ENCODE measurements at places on chromosomes 7 and 10.

GRCh38 chr7:2525658-2526630 lies 6.4 kb downstream of the LFNG start:
- no peak for DNase-seq

DNA sequence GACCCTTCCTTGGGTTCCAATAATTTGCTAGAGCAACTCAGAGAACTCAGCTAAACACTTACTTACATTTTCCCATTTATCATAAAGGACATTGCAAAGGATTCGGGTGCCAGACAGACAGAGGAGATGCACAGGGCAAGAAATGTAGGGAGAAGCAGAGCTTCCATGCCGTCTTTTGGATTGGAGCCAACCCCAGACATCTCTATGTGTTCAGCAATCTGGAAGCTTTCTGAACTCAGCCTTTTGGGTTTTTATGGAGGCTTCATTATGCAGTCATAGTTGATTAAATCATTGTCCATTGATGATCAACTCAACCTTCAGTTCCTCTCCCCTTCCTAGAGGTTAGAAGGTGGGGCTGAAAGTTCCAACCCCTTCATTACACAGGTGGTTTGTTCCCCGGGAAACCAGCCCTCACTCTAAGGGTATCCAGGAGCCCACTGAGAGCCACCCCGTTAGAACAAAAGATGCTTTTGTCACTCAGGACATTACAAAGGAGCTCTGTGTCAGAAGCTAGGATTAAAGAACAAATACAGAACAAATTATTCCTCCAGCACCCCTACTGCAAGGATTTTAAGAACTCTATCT lies 211.9 kb upstream of the VSTM2A start:
- DNase-seq, result no peak

DNA sequence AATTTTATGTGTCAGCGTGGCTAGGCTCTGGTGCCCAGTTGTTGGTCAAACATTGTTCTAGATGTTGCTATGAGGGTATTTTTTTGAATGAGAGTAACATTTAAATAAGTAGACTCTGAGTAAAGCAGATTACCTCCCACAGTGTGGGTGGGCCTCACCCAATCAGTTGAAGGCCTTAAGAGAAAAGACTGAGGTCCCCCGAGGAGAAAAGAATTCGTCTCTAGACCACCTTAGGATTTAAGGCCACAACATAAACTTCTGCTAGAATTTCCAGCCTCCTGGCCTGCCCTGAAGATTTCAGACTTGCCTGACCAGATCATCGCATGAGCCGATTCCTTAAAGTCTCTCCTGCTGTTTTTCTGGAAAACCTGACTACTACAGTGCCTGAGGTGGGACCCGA lies 45.1 kb upstream of the SRGN start:
- no peak for DNase-seq

DNA sequence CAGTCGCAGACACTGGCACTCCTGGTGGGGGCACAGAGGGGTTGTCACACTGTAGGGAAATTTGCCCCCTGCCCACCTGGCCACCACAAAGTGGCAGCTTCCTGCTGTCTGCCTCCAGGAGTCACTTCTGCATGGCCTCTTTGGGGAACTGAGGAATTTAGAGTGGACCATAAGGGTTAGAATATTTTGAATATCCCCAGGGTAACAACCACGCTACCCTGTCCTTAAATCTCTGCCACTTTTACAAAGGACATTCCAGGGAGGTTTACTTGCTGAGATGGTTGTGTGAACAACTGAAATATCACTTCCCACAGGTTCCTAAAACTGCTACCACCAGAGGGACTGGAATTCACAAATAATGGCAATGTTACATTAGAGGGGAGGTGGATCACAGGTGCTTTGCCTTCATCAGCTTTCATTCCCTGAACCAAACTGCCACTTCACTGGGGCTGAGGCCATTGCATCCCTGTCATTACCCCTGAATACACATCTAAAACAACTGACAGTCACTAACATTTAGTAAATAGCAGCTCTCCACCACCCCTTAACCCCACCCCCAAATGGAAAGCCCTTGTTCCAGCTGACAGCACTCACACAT lies 88.1 kb upstream of the IFRD1 start:
- no peak for DNase-seq

DNA sequence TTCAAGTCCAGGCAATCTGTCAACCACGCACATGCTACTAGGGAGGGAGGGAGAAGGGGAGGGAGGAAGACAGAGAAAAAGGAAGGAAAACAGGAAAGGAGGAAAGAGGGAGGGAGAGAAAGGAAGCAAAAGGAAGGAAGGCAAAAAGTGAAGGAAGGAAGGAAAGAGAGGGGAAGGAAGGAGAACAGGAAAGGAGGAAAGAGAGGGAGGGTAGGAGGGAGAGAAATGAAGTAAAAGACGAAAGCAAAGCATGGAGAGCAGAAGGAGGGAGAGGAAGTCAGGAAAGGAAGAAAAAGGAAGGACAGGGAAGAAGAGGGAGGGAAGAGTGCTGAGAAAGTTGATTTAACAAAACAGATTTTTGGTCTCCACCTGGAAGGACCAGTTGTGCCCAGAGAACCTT lies 25.6 kb downstream of the KLF6 start:
- DNase-seq, result no peak

- no peak for DNase-seq
Measured at GRCh38 chr10:123599366-123599849, 66.7 kb upstream of the GPR26 start.

DNA sequence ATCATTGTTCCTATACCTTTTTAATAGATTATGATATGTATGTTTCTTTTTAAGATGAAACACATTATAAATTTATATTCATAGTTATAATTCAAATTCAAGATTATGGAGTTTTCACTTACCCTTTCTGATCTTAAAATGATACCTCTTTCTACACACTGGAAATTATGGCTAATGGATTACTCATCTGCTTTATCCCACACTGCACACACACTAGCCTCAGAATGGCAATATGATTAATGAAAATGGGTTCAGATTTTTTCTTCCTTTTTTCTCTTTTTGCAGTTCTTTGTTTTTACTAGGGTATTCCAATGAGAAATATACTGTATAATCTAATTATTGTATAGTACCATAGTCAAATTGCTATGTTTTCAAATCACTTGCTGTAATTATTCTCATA lies 82.3 kb upstream of the FZD1 start:
- DNase-seq, result no peak

GRCh38 chr7:32216759-32217158 lies 146.6 kb upstream of the PDE1C start:
- no peak for DNase-seq

GRCh38 chr7:151011097-151011409 lies 13.2 kb downstream of the ATG9B start:
- DNase-seq, result no peak

DNA sequence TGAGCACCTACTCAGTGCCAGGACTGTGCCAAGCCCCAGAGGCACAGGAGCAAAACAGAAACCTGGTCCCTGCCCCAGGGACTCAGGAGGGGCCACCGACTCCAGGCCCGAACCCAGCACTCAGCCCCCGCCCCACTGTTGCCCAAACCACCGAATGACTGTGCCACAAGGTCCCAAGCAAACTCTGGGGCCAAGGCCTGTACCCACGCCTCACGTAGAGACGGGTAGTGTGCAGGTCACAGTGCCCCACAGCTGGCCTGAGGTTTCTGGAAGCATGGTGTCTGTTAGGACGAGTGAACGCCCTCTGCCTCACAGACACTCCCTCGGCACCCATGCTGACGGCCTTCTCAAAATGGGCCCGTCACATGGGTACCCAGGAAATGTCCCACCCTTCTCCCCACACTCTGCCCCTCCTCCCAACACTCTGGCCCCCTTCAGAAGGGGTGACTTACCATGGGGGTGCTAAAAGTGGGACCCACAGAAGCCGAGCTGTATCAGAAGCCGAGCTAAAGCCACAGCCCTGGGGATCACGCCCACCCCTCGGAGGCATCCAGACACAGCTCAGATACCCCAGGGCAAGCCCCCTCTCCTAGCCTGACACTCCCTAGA lies 44.2 kb downstream of the CTBP2 start:
- no peak for DNase-seq

- DNase-seq, result no peak
Measured at GRCh38 chr10:124742413-124743190, 1.6 kb downstream of the FAM53B start.

GRCh38 chr10:119526621-119527592 lies 15.6 kb downstream of the RGS10 start:
- DNase-seq, result no peak

DNA sequence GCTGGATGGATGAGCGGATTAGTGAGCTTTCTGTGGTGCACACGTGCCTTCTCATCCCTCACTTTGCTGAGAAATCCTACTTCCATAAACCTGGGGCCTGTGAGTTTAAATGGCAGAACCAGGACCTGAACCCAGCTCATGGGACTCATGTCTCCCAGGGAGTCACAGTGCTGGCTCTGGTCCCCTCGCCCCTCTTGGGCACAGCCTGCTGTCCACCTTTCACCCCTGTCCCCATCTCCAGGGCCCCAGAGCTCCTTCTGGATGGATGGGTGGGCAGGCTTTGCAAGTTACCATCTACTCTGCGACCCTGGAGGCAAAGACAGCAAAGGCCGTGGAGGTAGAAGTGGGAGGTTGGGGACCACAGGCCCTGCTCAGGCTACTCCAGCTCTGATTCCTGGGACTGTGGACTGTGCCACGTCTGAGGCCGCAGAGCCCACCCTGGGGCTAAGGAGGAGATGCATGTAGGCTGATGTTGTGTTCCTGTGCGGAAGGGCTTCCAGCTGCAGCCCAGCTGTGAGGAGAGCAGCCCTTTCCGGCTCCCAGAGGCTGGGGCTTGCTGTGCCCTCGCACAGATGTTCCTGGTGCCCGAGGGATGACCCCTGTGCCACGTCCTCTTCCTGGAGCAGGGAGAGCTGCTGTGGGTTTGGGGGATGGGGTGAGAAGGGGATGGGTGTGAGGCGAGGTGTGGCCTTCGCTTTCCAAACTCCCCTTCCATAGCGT lies 40.3 kb downstream of the PRF1 start:
- DNase-seq, result no peak

DNA sequence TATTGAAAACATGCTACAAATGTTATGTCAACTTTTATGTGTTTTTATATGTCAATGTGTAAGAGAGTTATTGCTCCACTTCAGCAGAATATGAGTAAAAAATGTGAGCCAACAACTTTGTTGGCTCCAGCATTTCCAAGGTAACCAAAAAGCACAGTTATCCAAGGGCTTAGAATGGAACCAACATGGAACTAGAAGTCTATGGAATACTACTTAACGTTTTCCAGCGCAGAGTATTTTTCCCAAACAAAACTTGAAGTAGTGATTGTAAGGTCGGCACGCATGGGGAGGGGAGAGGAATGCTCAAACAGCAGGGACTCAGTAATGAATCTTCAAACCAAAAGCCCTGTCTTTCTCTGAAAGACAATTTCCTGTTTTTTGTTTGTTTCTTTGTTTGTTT lies 45.0 kb upstream of the TSPAN13 start:
- no peak for DNase-seq

GRCh38 chr10:36739884-36740445 lies 385.4 kb upstream of the ANKRD30A start:
- DNase-seq, result no peak

DNA sequence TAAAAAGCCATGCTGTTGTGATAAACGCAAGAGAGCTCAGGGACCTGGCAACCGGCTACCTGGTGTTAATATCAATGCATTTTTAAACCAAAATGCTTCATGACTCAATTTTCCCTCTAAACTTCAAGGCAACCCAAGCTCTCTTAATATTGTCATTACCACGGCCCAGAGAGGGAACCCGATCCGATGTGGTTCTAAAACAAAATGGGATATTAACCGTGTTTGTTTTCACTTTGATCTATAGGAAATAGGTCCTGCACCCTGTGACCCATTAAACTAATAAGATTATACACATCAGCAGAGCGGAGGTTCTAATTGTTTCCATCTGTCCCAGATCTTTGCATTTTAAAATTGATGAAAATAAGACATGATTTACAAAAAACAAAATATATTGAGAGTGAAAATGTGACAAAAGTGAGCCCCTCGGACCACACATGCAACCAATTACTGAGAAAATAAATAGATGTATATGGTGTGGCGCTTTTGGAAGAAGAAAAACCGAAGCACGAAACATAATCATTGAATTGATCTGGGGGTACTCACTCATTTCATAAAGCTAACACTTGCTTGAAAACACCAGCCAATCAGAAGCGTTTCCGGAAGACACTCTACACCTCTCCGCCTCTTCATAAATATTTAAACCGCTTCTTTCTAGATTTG lies 290.3 kb upstream of the NFE2L3 start:
- DNase-seq, result no peak

GRCh38 chr10:89438525-89438924 lies 24.2 kb downstream of the IFIT5 start:
- no peak for DNase-seq

- DNase-seq, result no peak
Measured at GRCh38 chr7:41351091-41351490, 351.8 kb downstream of the INHBA start.

GRCh38 chr7:143345428-143345900 lies 17.0 kb downstream of the FAM131B start:
- DNase-seq, result peak; percentile 61

GRCh38 chr7:111529507-111530355 lies 32.6 kb downstream of the IMMP2L start:
- DNase-seq, result no peak

GRCh38 chr10:100468978-100469377 lies 6.2 kb downstream of the WNT8B start:
- no peak for DNase-seq

- no peak for DNase-seq
Measured at GRCh38 chr10:104170610-104171254, 48.8 kb downstream of the SFR1 start.

DNA sequence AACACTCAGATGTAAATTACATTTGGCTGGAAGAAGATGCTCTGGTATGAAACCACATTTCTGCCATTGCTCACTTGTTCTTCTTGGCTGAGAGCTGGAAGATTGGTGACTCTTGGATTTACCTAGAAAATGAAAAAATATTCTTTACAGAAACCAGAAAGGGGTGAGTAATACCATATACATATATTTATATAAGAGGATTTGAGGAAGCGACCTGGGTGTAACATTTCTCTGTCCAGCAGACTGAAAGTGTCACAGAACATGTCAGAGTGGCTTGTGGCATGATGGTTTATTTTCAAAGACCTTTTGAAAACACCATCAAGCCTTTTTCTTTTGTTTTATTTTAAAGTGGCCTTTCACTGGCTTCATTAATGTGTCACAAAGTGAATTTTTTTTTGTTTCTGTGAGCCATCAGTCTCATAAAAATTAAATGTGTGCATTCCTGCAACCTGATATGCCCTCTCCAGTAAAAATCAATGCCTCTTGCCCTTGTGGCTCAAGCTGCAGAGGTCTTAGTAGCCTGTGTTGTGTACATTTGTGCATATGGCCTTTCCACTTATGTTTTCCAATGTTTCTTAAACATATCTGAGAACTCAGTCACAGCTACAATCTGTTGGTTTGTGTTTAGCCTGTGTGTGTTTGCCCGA lies 23.5 kb downstream of the CREB5 start:
- DNase-seq, result no peak

All from stimulated activated CD4-positive, alpha-beta T cell treated with anti-CD3 and anti-CD28 coated beads, Interleukin-2, amount 100 ng/mL, for 48 hours (primary cell).